ENCODE measurements at places on chromosomes 7 and 10.
A peak's percentile ranks its signal among the peaks of the same experiment; 100 is the strongest.

GRCh38 chr7:158028290-158028941 is 559.2 kb downstream of the PTPRN2 start:
- DNase-seq: no peak

GRCh38 chr10:12212454-12212853 is 16.5 kb downstream of the CDC123 start:
- DNase-seq: no peak

- no peak for DNase-seq
Observed at GRCh38 chr7:142856565-142857245, 1.8 kb downstream of the EPHB6 start.

DNA sequence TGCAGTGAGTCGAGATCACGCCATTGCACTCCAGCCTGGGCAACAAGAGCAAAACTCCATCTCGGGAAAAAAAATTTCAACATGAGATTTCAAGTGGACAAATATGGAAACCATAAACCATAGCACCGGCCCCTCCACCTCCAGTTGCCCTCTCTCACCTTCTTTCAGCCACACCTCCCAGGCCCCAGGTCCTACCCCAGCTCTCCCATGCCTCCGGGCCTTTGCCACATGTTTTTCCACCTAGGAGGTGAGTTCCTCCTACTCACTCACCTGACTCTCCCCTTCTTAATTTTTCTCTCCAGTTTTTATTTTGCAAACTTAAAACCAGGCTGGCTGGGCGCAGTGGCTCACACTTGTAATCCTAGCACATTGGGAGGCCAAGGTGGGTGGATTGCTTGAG is 13.7 kb upstream of the CLDN4 start:
- no peak for DNase-seq

- DNase-seq: no peak
Observed at GRCh38 chr7:2209961-2210323, 22.8 kb downstream of the MAD1L1 start.

- DNase-seq: no peak
Observed at GRCh38 chr10:59631237-59631636, 78.4 kb downstream of the SLC16A9 start.

GRCh38 chr7:36474283-36475010 is 84.8 kb downstream of the ANLN start:
- DNase-seq: peak; percentile 73

DNA sequence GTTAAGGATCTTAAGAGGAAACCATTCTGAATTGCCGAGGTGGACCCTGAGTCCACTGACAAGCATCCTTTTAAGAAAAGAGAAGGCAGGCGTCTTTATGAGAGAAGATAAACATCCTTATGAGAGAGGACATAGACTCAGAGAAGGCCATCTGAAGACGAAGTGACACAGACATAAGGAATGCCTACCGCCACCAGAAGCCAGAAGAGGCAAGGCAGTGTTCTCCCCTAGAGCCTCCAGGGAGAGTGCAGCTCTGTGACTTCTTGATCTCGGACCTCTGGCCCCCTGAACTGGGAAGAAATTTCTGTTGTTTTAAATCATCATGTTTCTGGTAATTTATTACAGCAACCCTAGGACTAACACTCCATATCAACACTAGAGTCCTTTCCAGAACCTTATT is 25.2 kb upstream of the ING3 start:
- no peak for DNase-seq

DNA sequence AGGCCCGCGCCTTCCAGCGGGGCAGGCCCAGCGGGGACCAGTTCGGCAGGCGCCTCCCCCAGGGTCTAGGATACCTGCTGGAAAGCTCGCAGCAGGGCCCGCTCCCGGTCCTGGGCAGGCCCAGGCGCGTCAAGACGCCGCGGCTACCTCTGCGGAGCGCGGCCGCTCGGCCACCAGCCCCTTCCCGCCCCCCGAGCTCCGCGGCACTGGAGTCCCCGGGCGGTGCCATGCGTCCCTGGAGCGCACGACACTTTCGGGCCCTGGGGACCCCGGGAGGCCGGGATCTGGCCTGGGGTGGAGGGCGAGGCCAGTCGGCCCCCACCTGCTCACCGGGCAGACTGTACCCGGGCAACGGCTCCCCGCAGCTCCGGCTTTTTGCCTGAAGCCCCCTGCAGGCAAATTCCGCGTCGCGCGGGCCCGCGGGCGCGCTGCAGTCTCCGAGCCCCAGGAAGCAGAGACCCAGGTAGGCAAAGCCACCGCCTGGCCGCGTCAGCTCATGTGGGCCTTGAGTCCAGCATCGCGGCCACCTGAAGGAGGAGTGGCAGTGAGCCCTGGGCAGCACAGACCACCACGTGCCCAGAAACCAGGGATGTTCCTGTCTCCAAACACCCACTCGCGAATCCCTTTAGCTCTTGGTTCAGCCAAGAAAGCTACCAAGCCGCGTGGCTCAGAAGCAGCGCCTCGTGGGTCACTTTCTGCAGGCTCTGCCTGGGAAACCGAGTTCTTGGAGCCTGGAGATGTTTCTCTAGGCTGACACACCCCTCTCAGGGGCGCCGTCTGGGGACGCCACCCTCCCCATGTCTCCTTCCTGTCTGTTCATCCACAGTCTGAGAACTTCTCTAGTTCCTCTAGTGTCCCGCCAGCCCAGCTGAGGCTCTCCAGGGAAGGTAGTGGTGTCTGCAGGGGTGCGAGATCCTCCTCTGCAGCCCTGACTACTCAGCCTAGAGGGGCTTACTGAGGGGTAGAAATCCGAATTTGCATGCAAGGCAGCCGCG is 46.1 kb upstream of the APBB1IP start:
- no peak for DNase-seq

DNA sequence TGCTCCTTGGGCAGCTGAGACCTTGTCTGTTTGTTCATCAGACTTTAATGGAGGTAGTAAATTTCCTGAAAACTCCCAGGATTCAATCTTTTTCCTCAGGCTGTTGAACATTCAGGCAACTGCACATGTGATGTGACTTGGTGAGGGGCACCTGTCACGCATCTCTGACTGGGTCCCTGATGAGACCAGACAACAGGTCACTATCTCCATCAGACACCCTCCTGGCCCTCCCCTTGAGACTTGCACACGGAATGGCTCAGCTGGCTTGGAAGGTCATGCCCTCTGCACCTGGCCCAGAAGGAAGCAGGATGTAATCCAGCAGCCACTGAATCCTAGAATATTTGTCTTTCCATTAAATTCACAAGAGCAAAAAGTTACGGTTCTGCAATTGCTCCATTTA is 15.9 kb downstream of the AQP1 start:
- DNase-seq: no peak

DNA sequence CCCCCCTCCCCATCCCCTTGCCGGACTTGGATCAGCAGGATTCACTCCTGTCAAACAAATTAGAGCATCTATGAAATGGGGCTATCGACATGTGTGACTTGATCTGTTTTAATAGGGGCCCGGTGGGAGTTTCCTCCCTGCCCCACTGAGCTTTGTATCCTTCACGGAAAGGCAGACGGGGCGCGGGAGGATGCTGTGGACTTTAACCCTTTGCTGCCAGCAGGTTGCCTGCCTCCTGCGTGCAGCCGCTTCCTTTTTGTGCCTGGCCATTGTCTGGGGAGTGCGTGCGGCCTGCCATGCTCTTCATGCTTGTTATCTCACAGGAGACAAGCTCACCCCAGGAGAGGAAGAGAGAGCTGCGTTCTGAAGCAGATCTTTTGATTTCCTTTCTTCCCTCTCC is 512.8 kb upstream of the GALNT17 start:
- DNase-seq: no peak

DNA sequence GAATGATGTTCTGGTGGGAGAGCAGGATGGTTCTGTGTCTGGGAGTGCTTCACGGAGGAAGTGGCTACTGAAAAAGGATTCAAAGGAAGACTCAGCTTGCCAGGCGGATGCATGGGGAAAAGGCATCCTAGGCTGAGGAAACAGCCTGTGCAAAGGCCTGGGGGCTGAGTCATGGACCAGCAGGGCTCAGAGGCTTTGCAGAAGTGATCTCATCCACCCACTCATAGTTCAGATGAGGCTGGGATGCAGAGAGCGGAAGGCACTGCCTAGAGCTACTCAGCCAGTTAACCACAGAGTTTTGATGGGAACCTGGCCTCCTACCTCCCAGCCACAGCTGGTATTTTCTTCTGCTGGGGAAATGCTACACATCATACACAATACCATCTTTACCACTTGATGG is 15.8 kb upstream of the ADAMTS14 start:
- DNase-seq: peak; percentile 100

DNA sequence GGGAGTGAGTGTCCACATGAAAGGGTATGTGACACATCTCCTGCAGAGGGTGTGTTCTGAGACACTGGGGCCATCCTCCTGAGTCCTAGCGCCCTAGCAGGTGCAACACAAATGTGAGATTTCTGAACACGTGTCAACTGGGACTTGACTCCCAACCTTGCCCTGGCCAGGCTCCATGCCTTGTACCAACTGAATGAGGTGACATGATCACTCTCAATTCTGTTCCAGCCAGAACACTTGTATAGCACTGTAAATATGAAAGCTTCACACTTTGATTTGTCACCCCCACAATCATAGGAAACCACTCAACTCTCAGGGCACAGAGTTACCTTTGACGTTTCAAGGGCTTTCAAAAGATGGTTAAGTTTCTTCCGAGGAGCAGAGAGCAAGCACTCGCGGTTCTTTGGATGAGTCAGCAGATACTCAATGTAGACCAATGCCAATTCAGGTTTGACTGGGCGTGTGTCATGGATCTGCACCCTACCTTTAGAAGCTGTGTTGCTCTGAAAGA is 48.6 kb downstream of the NCAPG2 start:
- DNase-seq: peak; percentile 11

DNA sequence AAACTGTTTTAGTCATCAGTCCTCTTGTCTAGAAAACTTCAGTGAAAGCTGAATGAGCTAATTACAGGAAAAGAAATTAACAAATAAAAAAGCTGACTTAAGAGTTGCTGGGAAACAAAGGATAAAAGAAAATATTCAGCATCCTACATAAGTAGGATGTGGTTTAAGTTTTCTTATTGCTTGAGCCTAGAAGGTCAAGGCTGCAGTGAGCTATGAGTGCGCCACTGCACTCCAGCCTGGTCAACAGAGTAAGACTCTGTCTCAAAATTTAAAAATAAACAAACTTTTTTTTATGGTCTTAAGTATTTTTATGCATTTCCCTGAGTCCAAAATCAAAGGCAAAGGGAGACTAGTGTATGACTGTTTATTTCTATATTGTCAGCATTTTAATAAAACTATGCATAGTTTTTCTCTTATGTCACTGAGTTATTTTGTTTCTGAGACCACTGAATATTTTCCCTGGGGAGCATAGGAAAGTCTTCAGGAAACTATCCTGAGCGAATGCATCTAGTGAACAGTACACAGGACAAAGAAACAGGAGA is 40.0 kb upstream of the LRRN3 start:
- DNase-seq: no peak

- no peak for DNase-seq
Observed at GRCh38 chr7:68400783-68401182, 1197.5 kb upstream of the AUTS2 start.

- no peak for DNase-seq
Observed at GRCh38 chr7:31679574-31680305, 7.3 kb upstream of the PPP1R17 start.

GRCh38 chr10:5147981-5148677 is 36.8 kb downstream of the AKR1C8 start:
- no peak for DNase-seq

DNA sequence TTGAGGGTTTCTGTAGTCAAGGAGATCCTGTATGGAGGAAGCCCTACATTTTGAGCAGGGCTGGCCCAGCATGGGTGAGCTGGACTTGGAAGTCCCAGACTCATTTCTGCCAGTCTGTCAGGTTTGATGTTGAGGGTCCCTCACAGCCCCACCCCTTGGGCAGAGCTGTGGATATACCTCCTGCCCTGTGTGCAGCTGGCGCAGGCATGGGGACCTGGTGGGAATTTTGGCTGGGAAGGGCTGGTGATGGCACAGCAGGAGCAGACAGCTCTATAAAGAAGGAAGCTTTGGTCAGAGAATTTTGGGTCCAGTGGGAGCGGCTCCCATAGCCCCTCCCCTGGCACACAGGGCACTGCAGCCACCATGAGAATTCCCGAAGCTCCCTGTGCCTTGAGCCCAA is 482.6 kb downstream of the RPS24 start:
- no peak for DNase-seq

- no peak for DNase-seq
Observed at GRCh38 chr10:71577345-71577744, 142.2 kb downstream of the C10orf105 start.

DNA sequence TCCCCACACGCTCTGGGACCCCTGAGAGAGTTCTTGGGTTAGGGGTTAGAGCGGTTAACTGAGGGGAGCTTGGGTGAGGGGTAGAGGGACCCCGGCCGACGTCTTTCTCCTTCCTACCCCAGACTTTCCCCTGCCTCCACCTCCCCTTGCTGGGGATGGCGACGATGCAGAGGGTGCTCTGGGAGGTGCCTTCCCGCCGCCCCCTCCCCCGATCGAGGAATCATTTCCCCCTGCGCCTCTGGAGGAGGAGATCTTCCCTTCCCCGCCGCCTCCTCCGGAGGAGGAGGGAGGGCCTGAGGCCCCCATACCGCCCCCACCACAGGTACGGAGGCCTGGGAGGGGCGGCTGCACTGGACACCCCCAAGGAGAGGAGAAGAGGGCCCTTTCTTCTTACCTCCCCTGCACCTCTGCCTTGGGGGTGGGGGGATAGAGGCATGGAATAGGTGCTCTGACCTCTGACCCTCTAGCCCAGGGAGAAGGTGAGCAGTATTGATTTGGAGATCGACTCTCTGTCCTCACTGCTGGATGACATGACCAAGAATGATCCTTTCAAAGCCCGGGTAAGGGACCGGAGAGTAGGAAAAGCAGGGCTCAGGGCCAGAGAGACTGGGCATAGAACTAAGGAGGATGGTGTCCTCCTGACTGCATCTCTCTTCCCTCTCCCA is 1.1 kb downstream of the ZYX start:
- DNase-seq: no peak

- peak; percentile 100 for DNase-seq
Observed at GRCh38 chr10:126247446-126247975, 140.8 kb downstream of the ADAM12 start.

GRCh38 chr10:15754937-15755336 is 35.2 kb upstream of the ITGA8 start:
- no peak for DNase-seq

- no peak for DNase-seq
Observed at GRCh38 chr7:8003077-8003476, 34.5 kb downstream of the GLCCI1 start.

DNA sequence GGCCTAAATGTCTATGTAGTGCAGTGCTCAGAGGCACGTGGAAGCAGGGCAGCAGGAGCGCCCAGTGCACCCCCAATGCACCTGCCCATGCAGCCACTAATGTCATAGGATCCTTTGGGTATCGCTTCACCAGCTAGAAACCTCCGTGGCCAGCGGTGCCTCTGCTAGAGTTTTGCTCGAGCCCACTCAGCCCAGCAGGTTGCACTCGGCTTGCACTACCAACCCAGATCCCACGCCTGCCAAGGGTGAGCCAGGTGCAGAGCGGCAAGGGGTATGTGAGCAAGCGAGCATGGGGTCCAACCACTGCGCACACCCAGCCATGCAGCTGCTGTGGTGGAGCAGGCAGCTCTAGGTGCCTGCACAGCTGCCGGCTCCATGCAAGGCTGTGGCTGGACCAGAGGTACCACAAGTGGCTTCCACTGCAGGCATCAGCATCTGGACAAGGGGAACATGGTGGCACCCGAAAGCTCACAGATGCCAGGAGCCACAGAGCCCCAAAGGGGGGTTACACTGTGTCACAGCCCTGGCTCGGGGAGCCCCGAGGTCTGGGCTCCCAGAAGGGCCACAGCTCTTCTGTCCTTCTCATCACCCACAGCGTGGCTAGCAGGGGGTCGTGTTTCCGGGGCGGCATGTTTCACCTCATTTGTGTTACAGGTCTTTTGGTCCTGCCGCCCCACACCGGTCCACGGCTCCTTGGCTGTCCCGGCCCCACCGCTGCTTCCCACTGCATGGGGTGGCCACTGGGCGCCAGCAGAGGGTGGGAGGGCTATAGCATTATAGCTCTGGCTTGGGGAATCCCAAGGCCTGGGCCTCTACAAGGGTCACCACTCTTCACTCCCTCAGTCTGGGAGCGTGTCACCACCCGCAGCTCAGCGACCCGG is 2.3 kb upstream of the NCAPG2 start:
- no peak for DNase-seq

All from astrocyte (in vitro differentiated cells and primary cell).